Activated T-helper 17 cell treated with anti-CD3 and anti-CD28 coated beads, Interleukin-2, amount 50 U/mL, for 72 hours (primary cell): ENCODE measurements at places on chromosomes 5 and 9.

- ATAC-seq = peak; percentile 90
Observed at GRCh38 chr5:110086658-110087388, 397.1 kb downstream of the MAN2A1 start.

DNA sequence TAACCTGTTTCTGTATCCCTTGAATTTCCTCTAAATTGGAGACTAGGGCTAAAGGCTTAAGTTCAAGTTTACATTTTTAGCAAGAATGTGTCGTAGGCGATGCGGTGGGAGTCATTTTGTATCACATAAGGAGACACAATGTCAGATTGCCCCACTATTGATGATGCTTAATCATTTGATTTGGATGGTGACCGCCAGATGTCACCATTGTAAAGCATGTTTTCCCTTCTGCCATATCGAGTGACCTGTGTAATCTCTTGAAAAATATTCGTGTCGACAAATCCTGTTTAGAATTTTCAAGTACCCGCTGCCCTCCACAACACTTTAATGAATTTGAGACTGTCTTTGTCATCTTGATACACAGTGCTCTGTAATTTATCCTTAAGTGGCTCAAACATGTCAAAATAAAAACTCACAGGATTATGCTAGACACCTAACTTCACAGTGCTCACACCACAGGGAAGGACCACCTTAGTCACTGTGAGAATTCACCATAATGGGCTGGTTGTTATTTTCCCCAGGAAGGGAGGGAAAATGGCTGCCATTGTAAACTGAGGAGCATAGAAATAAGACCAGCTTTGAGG is 34.5 kb upstream of the SLC46A2 start:
- peak; percentile 40 for ATAC-seq

GRCh38 chr5:141512911-141513626 is 24.2 kb downstream of the PCDHGC5 start:
- peak; percentile 52 for ATAC-seq

- ATAC-seq = no peak
Observed at GRCh38 chr9:84945878-84946538, 276.5 kb downstream of the NTRK2 start.

- ATAC-seq = no peak
Observed at GRCh38 chr5:35717718-35718117, 100.1 kb downstream of the SPEF2 start.

GRCh38 chr5:136992796-136993489 is 506.2 kb downstream of the SPOCK1 start:
- ATAC-seq = no peak

DNA sequence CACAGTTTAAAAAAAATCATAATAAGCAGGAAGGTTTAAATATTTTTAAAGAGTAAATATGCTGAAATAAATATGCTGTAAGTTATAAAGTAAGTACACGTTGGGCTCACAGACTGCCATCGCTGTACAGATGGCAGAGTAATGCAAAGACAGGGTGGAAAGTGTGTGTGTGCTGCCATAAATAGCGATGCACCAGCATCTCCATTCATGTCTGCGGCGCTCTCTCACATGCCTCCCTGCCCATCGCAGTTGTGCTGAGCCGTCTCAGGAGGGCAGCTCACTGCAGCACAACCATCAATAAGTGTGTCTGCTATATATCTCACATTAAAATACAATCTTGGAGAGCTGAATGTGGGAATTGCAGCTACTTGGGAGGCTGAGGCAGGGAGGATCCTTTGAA is 14.3 kb downstream of the MOCS2 start:
- no peak for ATAC-seq

DNA sequence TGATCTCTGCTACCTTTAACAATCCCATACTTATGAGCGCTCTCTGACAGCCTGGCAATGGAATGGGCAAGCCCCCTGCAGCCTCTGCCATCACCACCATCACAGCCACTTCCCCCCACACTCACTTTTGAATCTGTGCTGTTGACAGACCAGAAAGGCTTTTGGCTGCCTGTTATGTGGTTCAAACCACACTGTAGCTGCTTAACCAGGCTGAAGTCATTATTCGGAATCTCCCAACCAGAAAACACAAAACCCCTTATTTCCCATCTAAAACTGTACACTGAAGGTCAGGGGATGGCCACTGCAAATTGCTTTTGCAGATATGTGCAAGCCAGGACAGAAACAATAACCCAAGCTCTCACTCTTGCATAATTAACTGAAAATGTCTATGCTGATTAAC is 35.8 kb downstream of the PTCH1 start:
- ATAC-seq = no peak

DNA sequence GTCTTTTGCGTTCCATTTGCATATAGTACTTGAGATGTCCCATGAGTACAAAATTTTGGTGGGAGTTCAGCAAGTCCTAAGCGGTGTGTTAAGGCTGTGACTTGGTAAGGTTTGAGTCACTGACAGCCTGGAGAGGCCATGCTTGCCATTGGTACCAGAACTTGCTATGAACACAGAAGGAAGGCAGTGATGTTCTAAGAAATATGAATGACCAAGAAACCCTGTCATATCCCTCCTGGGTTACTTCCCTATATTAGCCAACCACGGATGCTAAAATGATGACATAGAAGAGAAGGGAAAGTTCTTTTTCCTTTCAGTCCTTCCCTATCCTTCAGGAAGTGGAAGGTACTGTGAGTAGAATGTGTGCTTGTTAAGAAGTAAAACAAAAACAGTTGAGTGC is 136.7 kb downstream of the GCNT1 start:
- ATAC-seq = no peak
